ENCODE measurements at places on chromosomes 13 and 19. TPM values are rescaled to one million over a fixed set of nuclear protein-coding genes. Genes with fewer than 3 reads are reported as not detected.

- no peak for DNase-seq
Measured at GRCh38 chr13:27139565-27139964, 32.0 kb downstream of the USP12 start.

GRCh38 chr19:38036707-38037611, 130.0 kb downstream of the SIPA1L3 start:
- DNase-seq: no peak

GRCh38 chr13:109182777-109183465, 553.5 kb downstream of the MYO16 start:
- DNase-seq: no peak

FFAR2 gene
- total RNA-seq: not detected

CYP2A6 gene
- total RNA-seq: not detected
